ENCODE measurements at places on chromosomes 2 and 18. TPM values are rescaled to one million over a fixed set of nuclear protein-coding genes. Genes with fewer than 3 reads are reported as not detected.

The OBSL1 gene
- polyA plus RNA-seq: not detected

The GREB1 gene
- 0.11 TPM for polyA plus RNA-seq

The DYNAP gene
- polyA plus RNA-seq: not detected

The ALLC gene
- not detected for polyA plus RNA-seq

The C2orf15 gene
- polyA plus RNA-seq: 5.4 TPM

The PHOSPHO2 gene
- 2.2 TPM for polyA plus RNA-seq

The LAMA1 gene
- not detected for polyA plus RNA-seq

The GPR35 gene
- 0.24 TPM for polyA plus RNA-seq

The CPO gene
- not detected for polyA plus RNA-seq

The ALPP gene
- polyA plus RNA-seq: not detected

DNA sequence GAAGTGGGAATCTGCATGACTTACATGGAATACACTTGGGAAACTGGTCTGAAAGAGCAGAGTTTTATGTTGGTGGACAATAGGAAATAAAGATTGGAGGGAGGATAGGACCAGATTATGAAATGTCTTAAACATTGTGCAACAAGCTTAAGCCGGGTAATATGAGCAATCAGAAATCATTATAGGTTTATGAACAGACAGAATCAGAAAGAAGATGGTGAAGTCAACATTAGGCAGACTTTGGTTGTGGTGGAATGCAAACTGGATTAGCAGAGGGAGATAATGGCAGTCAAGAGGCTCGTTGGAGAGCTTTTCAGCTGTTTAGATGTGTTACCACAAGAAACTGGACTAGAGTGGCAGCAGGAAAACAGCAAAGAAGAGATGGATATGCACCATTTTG, 43.5 kb downstream of the CRIM1 start:
- DNase-seq: no peak

GRCh38 chr2:100747551-100747950, 72.4 kb upstream of the NPAS2 start:
- no peak for DNase-seq

GRCh38 chr2:237612527-237613357, 14.6 kb upstream of the LRRFIP1 start:
- no peak for DNase-seq

GRCh38 chr18:3148930-3149535, 70.7 kb downstream of the MYOM1 start:
- no peak for DNase-seq

- no peak for DNase-seq
These were observed 638.0 kb upstream of the VRK2 start for GRCh38 chr2:57408587-57408986.

DNA sequence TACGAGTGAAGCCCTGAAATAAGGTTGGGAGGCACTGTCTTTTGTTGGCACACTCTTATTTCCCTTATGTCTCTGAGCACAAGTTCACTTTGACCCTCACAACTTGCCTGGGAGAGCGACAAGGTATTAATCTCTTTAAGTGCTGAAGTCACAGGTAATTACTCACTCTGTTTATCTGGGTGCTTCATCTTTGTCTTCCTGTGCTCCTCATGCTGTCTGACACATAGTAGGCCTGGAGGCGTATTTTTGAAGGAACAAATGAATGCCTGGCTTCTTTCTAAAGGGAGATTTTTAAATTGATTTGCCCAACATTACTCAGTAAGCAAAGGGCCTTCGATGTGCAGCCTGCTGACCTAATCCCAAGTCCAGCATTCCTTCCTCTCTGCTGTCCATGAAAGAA, 507.1 kb upstream of the TNP1 start:
- no peak for DNase-seq

GRCh38 chr18:43486462-43486861, 209.2 kb upstream of the SYT4 start:
- no peak for DNase-seq

- DNase-seq: no peak
These were observed 5.4 kb upstream of the POU3F3 start for GRCh38 chr2:104848526-104848925.

DNA sequence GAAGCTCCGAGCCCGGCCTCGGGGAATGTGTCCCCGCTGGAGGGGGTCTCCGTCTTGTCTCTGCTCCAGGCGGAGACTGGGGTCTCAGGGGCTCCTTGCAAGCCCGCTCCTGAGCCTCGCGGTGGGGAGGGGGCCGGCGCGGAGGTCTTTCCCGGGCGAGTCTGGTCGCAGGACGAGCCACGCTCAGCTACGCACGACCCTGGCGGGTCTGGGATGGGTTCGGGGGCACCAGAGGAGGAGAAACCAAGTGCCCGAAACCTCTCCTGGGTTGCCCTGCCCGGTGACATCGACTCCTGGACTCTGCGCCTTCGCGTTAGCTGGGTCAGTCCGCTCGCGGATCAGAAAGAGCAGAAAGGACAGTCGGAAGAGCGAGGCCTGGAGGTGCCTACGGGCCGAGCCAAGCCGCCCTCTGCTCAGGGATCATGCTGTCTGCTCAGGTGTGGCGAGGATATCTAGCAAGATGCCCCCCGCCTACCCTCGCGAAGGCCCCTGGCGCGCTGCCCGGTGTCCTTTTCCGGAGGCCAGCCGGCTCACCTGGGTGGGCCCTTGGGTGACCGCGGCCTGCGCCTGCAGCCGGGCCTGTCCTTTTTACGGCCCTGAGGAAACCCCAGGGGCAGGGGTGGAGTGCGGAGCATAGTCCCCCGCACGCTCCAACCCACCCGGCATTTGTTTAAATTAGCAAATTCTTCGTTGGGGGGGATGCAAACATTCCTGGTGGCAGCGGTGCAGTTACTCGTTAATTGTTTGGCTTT, 58.7 kb downstream of the SNORC start:
- DNase-seq: no peak

- no peak for DNase-seq
These were observed 3.4 kb downstream of the COLEC11 start for GRCh38 chr2:3598197-3598910.

DNA sequence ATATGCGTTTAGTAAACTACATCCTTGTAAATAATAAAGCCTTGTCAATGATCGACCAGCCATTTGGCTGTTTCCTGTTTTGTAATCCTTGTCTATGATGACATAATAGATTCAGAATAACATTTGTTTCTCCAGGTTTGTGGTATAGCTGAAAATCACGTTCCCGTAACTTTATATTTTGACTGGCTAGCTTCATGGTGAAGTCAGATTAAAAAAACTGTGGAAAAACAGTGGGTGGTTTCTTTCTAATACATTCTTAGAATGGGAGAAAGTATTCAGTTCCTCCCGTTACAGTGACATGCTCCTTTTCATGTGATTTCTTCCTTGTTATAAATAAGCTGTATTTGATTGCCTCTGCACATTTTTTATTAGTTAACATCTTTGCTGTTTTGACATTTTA, 366.9 kb downstream of the NYAP2 start:
- DNase-seq: no peak

DNA sequence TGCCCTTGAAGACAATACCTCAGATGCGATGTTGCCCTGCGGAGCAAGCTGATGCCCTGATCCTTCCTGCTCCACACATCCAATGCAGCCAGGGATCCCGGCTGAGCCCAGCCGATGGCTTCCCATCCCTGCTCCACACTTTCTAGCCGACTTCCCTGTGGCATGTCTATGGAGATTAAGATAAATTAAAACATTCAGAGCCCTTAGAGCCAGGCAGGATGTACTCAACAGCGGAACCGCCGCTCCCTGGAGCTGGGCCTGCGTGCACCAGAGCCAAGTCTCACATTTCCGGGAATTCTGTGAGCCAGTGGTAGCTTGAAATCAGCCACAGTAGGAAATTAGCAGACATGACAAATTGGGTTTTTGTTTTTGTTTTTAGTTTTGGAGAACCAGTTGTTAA, 620.6 kb downstream of the GALR1 start:
- DNase-seq: no peak

GRCh38 chr18:62610701-62611411, 88.0 kb downstream of the ZCCHC2 start:
- no peak for DNase-seq

GRCh38 chr2:119463990-119464389, 32.3 kb downstream of the TMEM37 start:
- DNase-seq: no peak

GRCh38 chr2:149766339-149766738, 178.8 kb upstream of the MMADHC start:
- no peak for DNase-seq

DNA sequence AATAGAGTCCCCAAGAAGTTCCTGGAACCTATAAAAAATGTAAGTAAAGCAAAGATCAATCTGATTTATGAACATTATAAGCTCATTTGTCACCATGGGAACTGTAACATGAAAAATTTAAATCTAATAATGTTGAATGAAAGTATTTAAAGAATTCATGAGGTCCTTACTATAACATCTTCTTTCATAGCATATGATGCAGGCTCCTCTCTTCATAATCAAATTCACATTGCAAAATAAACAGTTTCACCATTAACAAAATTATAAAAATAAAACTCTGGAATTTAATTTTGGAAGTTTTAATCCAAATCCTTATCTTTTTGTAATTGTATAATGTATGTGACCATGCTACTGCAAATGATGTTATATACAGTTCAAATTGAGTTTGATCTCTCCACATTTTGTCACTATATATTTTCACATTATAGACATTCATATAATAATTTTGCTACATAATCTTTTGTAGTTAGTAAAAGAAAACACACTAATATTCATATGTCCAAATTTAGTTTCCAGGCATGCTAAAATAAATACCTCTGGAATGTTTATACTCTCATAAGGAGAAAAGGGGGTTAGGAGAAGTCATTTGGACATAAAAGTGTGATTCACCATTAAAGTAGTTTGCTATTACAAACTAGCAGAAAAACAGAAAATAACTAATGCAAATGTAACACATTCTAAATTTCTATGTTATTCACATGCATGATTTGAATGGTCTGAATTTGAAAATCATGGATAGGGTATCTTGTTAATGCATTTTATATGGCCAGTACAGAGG, 954.1 kb downstream of the DSC3 start:
- no peak for DNase-seq

DNA sequence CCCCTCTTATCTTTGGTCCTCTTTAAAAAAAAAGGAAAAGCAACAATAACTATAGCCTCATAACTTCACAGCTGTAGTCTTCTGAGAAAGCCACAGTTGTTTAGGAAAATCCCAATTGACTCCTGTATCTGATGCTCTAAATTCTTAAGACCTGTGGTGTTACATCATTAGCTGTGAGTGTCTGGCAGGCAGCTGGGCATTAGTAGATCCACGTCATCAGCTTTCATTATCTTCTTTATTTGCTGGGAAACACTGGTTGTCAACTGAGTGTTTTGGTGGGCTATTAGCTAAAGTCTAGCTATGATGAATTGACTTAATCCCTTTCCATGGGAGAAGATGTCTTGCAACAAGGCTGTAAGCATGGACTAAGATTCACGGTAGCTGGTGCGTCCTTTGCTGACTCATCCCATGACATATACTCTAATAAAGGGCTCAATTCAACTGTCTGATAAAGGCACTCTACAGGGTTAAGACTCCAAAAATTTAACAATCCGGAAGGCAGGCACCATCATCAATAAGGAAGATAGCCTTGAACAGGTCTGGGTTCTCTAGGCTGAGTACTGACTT, 517.2 kb downstream of the PLCL1 start:
- no peak for DNase-seq

GRCh38 chr2:211093743-211094303, 537.4 kb downstream of the CPS1 start:
- no peak for DNase-seq

DNA sequence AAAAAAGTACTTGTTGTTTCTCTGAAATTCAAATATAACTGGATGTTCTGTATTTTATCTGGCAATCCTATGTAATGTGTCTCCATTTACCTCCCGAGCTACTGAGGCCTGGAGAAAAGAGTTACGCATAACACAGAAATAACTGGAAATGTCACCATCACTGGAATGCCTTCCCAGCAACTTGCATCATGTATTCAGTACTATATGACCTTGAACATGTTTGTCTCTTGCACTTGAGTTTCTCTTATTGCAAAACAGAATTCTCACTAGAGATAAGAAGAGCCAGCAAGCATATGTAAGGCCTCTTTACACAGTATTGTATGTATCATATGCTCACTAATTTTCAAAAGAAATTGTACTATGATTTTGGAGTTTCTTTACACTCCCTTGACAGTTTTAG, 99.6 kb upstream of the CTAGE1 start:
- no peak for DNase-seq

DNA sequence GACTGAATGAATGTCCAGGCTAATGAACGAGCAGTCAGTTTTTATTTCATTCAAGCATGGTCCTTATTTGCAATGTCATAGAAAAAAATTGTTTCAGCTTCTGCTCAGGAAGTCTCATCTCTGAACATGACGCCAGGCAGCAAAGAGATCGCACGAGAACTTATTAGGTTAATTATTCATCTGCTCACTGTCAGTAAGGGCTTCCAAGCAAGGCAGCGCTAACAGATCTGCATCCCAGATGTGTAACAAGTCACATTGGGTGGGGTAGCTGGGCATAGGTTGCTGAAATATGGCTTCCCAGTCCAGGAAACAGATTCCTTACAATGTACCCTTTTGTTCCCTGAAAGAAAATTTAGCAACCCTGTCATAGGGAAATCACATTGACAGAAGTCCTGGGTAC, 63.5 kb downstream of the ANKRD44 start:
- no peak for DNase-seq

DNA sequence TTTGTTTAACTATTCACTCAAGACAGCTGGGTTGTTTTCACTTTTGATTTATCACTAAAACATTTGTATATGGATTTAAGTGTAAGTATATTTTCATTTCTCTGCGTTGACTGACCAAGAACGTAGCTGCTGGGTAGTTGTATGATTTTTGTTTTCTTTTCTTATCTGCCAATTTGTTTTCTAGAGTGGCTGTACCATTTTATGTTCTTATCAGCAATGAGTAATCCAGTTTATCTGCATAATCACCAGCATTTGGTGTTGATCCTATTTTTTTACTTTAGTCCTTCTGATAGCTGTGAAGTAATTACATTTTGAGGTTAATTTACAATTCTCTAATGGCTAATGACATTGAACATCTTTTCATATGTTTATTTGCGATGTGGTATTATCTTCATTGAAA, 1178.4 kb upstream of the TMEFF2 start:
- DNase-seq: no peak

DNA sequence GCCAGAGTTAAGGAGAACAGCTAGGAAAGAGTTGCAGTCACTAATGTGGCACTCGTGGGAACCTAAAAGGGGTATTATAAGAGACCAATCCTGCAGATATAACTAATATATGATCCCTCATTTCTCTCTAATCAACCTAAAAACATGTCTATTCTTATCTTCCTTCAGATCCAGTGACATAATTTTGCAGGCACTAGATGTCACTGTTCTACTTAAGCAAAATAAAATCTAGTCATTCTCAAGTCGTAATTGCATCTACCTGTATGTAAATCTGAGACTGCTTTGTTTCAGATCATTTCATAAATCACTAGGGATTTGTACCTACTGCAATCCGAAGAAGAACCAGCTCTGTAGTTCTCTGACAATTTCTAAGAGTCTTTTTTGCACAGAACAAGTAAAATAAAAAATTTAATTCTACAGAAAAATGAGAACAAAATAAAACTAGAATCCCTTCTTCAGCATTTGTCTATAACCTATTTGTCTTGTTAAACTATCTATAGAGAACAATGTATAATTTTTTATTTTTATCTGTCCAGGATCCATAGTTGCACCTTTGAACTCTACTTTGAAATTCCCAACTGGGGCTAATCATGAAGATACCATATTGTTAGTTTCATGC, 56.5 kb upstream of the ERBB4 start:
- peak; percentile 15 for DNase-seq

All from CD4-positive, CD25-positive, alpha-beta regulatory T cell (primary cell).